ENCODE measurements at places on chromosomes 5 and 9.

DNA sequence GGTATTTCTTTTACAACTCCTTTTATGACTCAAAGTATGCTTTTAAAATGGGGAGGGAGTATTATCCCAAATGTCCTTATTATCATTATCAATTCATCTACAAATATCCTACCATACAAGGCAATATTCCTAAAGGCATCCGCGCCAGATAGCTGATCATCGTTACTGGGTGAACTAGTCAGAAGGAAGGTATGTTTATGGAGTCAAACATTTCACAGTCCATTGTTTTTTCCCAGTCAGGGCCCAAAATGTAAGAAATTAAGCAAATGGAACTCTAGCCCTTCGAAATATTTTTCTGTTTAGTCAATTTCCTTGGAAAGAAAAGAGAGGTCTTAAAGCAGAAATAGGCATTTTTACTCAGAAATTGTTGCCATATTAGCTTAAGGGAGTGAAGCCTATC, 188.5 kb upstream of the CCNG1 start:
- DNase-seq = no peak

DNA sequence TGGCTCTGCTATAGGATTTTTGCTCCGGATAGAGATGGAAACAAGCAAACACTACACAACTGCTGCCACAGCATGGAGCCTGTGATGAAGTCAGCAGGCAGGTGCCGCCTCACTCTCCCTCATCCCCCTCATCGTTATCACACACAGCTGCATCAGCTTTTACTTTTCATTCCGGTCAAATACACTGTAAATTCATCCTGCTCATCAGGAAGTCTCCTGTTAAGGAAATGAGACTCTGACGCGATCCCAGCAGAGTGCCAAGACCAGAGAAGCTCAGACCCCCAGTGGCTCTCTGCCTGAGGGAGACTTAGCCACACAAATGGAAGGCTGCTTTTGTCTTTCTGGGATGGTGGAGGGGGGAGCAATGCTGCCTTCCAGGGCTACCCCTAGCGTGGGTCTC, 270.2 kb downstream of the ELAVL2 start:
- DNase-seq = no peak

DNA sequence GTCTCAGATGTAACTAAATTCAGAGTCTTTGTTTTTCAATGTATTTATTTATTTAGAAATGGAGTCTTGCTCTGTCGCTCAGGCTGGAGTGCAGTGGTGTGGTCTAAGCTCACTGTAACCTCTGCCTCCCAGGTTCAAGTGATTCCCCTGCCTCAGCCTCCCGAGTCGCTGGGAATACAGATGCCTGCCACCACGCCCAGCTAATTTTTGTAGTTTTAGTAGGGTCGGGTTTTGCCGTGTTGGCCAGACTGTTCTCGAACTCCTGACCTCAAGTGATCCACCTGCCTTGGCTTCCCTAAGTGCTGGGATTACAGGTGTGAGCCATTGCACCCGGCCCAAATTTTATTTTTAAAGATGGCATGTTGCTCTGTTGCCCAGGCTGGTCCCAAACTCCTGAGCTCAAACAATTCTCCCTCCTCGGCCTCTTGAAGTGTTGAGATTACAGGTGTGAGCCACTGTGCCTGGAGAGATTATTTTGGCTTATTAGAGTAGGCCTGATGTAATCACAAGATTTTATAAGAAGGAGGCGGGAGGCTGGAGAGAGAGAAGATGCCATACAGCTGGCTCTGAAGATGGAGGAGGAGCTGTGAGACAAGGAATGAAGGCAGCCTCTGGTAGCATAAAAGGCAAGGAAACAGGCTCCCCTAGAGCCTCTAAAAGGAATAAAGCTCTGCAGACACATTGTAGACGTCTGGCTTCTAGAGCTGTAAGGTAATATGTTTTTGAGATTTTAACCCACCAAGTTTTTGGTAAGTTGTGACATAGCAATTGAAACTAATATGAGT, 12.9 kb upstream of the KLF9 start:
- no peak for DNase-seq

GRCh38 chr9:27864644-27865438, 291.6 kb upstream of the C9orf72 start:
- DNase-seq = no peak

DNA sequence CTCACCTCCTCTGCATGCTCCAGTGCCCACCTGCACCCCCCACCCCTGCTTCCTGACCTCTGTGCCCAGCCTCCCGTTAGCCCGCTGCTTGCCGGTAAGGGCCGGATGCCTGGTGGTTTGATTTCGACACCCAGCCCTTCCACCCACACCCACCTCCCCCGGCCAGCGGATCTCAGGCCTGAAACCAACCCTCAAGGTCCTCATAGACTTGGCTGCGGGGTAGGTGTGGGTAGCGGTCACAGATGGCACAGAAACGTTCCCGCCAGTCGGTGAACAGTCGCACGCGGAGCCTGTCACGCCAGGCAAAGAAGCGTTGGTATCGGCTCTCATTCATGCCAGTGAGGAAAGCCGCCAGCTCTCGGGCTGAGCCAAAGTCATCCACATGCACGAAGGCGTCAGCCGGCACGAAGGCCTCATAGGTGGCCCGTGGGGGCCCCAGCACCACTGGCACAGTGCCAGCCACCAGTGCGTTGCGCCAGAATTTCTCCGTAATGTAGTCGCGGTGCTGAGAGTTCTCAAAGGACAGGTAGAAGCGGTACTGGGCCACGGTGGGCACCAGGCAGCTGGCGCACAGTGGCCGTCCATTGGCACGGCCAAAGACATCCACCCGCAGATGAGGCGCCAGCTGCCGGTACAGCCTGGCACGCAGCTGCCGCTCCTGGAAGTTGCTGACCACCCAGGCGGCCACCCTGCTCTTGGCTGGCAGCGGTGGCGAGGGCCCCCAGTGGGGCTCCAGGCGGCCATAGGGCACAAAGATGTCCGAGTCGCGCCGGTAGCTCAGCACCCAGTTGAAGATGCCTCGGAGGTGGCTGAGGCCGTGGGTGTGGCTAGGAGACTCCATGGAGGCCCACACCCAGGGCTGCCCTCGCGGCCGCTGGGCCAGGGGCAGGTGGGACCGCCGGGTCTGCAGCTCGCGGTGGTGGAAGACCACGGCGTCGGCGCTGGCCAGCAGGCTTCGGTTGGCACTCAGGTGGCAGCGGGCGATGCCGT, 1.1 kb downstream of the FUT7 start:
- peak; percentile 99 for DNase-seq

- DNase-seq = no peak
These were observed 51.2 kb upstream of the ARRDC3 start for GRCh38 chr5:91434348-91434747.

DNA sequence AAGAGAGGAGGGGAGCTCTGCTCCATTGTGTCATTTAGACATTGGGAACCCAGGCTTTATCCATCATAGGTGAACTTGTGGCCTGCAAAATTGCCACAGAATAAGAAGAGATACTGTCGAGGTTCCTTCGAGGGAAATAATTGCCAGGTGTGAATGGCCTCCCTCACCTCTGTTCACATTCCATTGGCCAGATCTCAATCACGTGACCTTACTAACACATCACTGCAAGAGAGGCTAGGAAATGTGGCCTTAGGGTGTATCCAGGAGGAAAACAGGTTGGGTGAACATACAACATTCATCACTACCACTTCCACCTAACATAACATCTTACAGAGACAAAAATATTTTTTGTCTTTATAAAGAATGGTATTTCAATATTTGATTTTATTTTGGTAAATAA, 182.1 kb downstream of the FBXL7 start:
- no peak for DNase-seq

DNA sequence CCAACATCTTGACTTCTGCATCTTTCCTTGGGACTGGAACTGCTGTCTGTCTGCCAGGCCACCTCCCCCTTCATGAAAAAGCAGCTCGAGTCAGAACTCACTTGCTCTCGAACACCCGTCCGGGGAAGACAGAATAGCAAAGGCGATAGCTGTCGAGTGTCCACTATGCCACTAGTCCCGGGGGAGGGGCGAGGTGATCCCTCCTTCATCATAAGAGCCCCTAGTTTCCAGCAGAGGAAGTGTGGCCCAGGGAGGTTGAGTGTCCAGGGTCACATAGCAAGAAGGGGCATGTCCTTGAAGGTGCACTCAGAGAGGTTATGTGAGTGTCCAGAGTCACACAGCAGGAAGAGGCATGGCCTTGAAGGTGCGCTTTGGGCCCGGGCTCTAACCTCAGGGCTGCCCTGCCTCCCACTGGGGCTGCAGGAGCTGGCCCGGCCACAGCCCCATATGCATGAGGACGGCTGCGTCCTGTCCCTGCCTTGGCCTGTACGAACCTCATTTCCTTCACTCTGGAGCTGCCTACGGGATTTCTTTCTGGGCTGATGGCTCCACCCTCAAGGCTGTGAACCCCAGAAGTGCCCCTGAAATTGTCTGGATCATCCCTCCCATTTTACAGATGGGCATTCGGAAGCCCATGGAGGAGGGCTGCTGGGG, 6.7 kb downstream of the DBH start:
- DNase-seq = no peak
